MCF 10A (cell line): ENCODE measurements at places on chromosomes 11 and 22.

DNA sequence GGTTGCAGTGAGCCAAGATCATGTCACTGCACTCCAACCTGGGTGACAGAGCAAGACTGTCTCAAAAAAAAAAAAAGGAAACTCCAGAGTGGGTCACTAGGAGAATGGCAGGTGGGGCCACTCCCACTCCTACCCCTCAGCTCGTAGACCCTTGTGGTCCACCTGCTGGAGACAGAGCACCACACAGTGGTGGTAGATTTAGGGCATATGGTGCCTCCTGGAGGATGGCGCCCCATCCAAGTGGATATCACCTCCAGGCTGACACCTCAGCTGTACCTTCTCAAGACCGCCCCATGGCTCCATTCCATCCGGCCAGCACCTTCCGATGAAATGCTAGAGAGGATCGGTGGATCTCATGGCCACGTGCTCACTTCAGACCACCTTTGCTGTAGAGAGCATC lies 6.2 kb downstream of the CYTH4 start:
- no peak overlapping the region for H3K27ac ChIP-seq
- peaks cover 18% of the 10 kb centered on the region for H3K27me3 ChIP-seq
- H3K4me1 ChIP-seq = no peaks in the 10 kb centered on the region
- no peak for DNase-seq
- no peak overlapping the region for H3K4me3 ChIP-seq

- H3K4me1 ChIP-seq = peaks cover 14% of the 10 kb centered on the region
- H3K36me3 ChIP-seq = no peaks in the 10 kb centered on the region
- H3K4me3 ChIP-seq = no peak overlapping the region
- peak overlapping the region; percentile 54 for H3K27ac ChIP-seq
Observed at GRCh38 chr22:19663286-19663815, 51.0 kb upstream of the SEPTIN5 start.

DNA sequence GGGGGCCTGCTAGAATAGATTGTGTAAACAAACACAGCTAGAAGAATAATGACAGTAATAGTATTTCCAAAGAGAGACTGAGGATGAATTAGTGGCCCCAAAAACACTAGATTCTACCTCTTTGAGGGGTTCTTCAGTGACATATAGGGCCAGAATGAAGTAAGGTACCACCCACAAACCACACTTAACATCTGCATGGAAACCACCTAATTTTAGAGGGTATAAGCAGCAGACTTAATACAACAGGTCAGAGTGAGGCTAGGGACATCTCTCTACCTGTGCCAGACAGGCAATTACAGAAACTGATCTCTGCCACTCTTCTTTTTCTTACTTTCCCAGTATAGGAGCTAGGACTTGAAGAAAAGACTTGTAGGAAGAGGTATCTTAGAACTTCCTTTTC lies 20.1 kb downstream of the ELP4 start:
- H3K36me3 ChIP-seq = peaks cover 6% of the 10 kb centered on the region
- no peak overlapping the region for H3K4me3 ChIP-seq
- DNase-seq = no peak
- no peaks in the 10 kb centered on the region for H3K4me1 ChIP-seq
- H3K27ac ChIP-seq = no peak overlapping the region

DNA sequence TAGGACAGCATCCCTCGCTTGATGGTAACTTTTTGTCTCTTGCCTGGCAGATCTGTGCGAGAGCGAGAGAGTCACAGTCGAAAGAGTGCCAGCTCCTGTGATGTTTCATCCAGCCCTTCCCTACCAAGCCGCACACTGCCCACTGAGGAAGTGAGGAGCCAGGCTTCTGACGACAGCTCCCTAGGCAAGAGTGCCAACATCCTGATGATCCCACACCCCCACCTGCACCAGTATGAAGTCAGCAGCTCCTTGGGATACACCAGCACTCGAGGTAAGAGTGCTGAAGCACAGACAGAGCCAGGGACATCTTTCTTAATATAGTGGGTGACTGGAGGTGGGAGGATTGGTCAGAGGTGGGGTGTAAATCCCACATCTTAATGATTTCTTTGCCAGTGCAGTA lies 61.1 kb downstream of the DEPDC5 start:
- no peaks in the 10 kb centered on the region for H3K4me1 ChIP-seq
- H3K27ac ChIP-seq = no peak overlapping the region
- no peak overlapping the region for H3K4me3 ChIP-seq
- no peaks in the 10 kb centered on the region for H3K27me3 ChIP-seq

GRCh38 chr11:119493712-119494111 lies 70.7 kb upstream of the THY1 start:
- H3K36me3 ChIP-seq = peaks cover 6% of the 10 kb centered on the region
- no peak overlapping the region for H3K27ac ChIP-seq
- DNase-seq = peak; percentile 58

DNA sequence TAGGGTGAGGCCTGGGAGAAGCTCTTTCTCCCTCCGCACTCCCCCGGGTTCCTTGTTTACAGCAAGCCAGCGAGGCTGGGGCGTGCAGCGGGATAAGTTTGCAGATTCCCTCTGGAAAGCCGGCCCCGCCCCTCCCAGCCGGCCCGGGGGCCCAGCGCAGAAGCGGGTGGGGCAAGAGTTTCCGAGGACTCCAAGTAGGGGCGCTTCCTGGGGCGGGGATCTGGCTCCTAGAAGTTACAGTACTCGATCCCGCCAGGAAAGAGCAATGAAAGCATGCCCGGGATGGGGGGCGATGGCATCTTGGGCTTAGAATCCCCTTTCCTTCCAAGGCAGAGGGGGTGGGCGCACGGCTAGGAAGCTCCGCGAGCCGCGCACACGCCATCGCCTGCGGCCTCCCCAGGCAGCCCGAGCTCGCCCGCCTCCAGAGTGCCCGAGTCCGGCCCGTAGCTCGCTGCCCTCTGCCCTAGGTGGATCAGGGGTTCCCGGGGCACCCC lies 385 bp downstream of the TST start:
- peak overlapping the region; percentile 54 for H3K27ac ChIP-seq
- DNase-seq = peak; percentile 36
- no peaks in the 10 kb centered on the region for H3K27me3 ChIP-seq
- peaks cover 22% of the 10 kb centered on the region for H3K4me1 ChIP-seq

DNA sequence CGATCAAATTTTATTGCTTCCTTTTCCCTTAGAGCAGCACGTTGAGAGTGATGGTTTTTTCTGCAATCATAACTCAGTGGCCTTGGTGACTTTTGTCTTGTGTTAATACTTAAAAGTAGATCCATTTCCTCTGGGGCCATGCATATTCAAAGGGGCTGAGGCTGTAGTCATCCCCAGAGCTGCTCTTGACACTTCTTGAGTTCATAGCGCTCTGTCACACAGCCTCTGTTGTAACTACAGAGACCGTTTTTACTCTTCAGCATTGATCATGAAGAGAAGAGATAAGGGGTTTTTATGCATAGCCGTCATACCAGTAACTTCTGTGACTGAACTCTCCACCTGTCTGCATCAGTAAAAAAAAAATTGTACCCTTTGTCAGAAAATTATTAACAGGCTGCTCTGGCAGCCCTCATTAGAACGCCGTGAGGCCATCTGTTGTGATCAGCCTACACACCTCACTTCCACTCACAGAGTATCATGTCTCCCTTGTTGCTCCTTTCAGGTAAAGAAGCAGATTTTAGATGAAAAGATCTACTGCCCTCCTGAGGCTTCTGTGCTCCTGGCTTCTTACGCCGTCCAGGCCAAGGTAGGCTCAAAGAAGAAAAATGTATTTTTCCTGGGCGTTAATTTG lies 38.4 kb downstream of the NF2 start:
- no peak overlapping the region for H3K4me3 ChIP-seq
- no peak for DNase-seq
- H3K36me3 ChIP-seq = peaks cover 53% of the 10 kb centered on the region
- H3K27ac ChIP-seq = no peak overlapping the region

DNA sequence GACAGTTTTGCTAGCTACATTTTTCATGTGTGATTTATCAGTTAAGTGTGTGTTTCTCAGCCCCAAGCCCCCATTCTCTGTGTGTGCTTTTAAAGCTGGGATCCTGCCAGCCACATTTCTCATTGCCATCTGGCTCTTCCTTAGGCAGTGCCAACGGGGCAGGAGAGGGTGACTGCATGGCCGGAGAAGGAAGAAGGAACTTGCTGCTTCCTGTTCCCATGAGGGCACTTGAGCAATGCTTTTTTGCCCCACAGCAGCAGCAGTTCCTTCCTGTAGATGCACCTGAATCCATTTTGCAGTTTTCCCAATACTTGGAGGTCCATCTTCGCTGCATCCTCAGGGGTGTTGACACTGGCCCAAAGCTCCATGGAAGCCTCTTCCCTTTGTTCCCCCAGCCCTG lies 37.5 kb downstream of the TNRC6B start:
- H3K36me3 ChIP-seq = no peaks in the 10 kb centered on the region
- no peak overlapping the region for H3K4me3 ChIP-seq
- H3K27ac ChIP-seq = peak overlapping the region; percentile 40

DNA sequence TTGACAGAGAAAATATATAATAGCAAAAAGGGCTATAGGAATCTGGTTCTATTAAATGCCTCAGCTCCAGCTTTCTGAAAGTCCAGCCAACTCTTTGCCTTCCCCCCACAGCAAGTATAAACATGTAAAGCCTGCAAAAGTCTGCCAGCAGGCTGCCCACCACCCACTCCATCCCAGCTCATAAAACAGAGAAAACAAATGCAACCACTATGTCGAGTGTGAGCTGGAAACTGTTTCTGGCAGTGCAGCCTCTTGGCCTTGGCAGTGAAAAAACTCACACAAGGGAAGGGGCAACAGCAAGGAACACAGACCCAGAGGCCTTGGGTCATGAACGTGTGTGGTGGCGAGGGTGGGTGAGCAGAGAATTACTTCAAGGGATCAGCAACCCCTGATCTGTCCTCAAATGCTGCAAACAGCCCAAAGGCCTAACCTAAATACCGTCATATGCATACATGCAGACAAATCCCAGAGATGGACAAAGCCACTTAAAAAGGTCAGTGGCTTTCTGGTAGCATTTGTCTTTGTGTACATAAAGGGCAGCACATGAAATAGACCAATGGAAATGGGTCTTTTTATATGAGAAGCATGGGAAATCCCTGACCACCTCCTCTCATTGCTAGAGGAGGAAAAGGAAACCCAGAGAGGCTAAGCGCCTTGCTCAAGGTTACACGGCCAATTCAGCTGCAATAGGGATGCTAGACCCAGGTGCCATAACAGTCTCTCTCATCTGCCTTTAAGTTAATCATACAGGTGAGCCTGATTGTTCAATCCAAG lies 74.8 kb downstream of the NAT10 start:
- no peaks in the 10 kb centered on the region for H3K4me1 ChIP-seq
- H3K27me3 ChIP-seq = no peaks in the 10 kb centered on the region
- no peak overlapping the region for H3K27ac ChIP-seq
- no peak overlapping the region for H3K4me3 ChIP-seq
- DNase-seq = no peak
- H3K36me3 ChIP-seq = no peaks in the 10 kb centered on the region

DNA sequence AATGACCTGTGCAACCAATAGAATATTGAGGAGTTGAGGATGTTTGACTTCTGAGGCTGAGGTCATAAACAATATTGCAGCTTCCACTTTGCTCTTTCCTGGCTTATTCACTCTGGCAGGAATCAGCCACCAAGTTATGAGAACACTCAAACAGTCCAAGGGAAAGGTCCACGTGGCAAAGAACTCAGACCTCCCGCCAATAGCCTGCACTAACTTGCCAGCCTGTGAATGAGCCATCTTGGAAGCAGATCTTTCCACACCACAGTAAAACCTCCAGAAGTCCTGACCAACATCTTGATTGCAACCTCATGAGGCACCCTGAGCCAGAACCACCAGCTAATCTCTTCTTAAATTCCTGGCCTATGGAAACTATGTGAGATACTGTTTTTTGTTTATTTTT lies 22.7 kb upstream of the PICALM start:
- H3K4me1 ChIP-seq = no peaks in the 10 kb centered on the region
- H3K4me3 ChIP-seq = no peak overlapping the region
- no peak for DNase-seq
- no peaks in the 10 kb centered on the region for H3K36me3 ChIP-seq
